ENCODE measurements at places on chromosomes 16 and 17.

DNA sequence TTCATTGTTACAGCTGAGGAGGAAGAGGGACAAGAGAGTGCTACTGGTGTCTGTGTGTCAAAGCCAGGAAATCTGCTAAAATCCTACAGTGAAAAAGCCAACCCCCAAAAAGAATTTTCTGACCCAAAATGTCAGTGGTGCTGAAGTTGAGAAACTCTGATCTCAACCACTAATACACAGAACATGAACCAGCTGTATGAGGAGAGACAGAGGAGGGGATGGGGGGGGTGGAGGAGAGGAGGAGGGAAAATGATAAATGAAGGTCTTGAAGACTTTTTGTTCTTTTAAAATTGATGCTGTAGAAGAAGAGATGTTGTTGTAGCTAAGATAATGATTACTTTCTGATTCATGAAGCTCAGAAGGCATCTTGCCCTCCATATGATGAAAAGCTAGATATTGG lies 27.4 kb upstream of the CDRT4 start:
- H3K27ac ChIP-seq, result no peak overlapping the region
- no peaks in the 10 kb centered on the region for H3K27me3 ChIP-seq
- H3K4me3 ChIP-seq, result no peak overlapping the region

GRCh38 chr17:80789356-80789902 lies 202.2 kb upstream of the CHMP6 start:
- H3K27ac ChIP-seq, result peak overlapping the region; percentile 98
- H3K27me3 ChIP-seq, result no peaks in the 10 kb centered on the region
- H3K4me1 ChIP-seq, result peaks cover 72% of the 10 kb centered on the region
- peak; percentile 52 for DNase-seq
- peak overlapping the region; percentile 37 for H3K4me3 ChIP-seq

- H3K4me1 ChIP-seq, result no peaks in the 10 kb centered on the region
- peaks cover 12% of the 10 kb centered on the region for H3K27me3 ChIP-seq
- no peaks in the 10 kb centered on the region for H3K36me3 ChIP-seq
- DNase-seq, result no peak
- no peak overlapping the region for H3K27ac ChIP-seq
Observed at GRCh38 chr17:69593716-69594115, 179.2 kb downstream of the MAP2K6 start.

- no peak overlapping the region for H3K4me3 ChIP-seq
- H3K27ac ChIP-seq, result no peak overlapping the region
- peaks cover 3% of the 10 kb centered on the region for H3K27me3 ChIP-seq
- peaks cover 29% of the 10 kb centered on the region for H3K4me1 ChIP-seq
- DNase-seq, result no peak
- H3K36me3 ChIP-seq, result peaks cover 26% of the 10 kb centered on the region
Observed at GRCh38 chr17:79833744-79834564, 5.3 kb downstream of the CBX4 start.

GRCh38 chr16:15980329-15980728 lies 30.9 kb downstream of the ABCC1 start:
- DNase-seq, result no peak
- H3K4me3 ChIP-seq, result no peak overlapping the region
- no peak overlapping the region for H3K27ac ChIP-seq
- H3K36me3 ChIP-seq, result peaks cover 85% of the 10 kb centered on the region
- no peaks in the 10 kb centered on the region for H3K27me3 ChIP-seq

Measured in activated CD8-positive, alpha-beta memory T cell treated with anti-CD3 and anti-CD28 coated beads, Interleukin-2, amount 10 ng/mL, durations not matched to agents 7 days and 5 days (primary cell).